Smooth muscle cell of the coronary artery (primary cell): ENCODE measurements at places on chromosomes 2 and 18. TPM values are rescaled to one million over a fixed set of nuclear protein-coding genes. Genes with fewer than 3 reads are reported as not detected.

The SCG2 gene
- total RNA-seq = 1.3 and 36.4 TPM in 2 replicates

The GALR1 gene
- total RNA-seq = under 0.01 TPM in 1 of 2 replicates, not detected in the other

The CYS1 gene
- 0.45 and 1.6 TPM in 2 replicates for total RNA-seq

The HNMT gene
- 16.8 and 40.2 TPM in 2 replicates for total RNA-seq

The RNPEPL1 gene
- 2.6 and 10.4 TPM in 2 replicates for total RNA-seq

The GALNT14 gene
- 0.08 and 0.12 TPM in 2 replicates for total RNA-seq
